ENCODE measurements at places on chromosomes 5 and 9.
A peak's percentile ranks its signal among the peaks of the same experiment; 100 is the strongest.

- DNase-seq, result no peak
Measured at GRCh38 chr5:3886524-3887451, 291.2 kb downstream of the IRX1 start.

DNA sequence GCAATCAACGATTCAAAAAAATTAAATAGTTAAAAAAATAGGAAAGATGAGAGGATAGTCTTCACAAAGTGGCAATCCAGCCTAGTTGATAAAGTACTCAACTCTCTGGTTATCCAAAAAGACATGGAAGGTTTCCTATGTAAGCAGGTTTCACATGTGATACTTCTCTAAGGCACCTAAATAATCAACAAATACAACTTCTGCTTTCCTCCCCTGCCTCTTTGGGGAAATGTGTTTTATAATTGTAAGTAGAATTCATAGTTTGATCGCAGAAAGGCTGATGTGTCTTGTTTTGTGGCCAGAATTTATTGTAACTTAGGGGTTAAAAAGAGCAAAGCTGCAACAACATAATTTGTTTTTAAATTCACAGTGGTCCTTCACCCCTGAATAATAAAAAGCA is 855.5 kb upstream of the DMAC1 start:
- no peak for DNase-seq

- no peak for DNase-seq
Measured at GRCh38 chr9:136657974-136658848, 4.5 kb upstream of the EGFL7 start.

- no peak for DNase-seq
Measured at GRCh38 chr9:104972242-104972866, 44.4 kb upstream of the ABCA1 start.

DNA sequence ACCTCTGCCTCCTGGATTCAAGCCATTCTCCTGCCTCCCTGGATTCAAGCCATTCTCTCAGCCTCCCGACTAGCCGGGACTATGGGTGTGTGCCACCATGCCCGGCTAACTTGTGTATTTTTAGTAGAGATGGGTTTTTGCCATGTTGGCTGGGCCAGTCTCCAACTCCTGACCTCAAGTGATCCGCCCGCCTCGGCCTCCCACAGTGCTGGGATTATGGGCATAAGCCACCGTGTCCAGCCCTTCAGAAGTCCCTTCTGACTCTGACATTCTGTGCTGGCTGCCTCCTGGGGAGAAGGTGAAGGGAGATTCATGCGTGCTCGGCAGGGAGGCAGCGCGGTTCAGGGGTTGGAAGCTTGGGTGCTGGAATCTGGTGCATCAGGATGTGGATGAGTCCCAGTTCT is 28.8 kb downstream of the PRRX2 start:
- no peak for DNase-seq

- peak; percentile 36 for DNase-seq
Measured at GRCh38 chr5:157607371-157608161, 32.0 kb upstream of the ADAM19 start.

DNA sequence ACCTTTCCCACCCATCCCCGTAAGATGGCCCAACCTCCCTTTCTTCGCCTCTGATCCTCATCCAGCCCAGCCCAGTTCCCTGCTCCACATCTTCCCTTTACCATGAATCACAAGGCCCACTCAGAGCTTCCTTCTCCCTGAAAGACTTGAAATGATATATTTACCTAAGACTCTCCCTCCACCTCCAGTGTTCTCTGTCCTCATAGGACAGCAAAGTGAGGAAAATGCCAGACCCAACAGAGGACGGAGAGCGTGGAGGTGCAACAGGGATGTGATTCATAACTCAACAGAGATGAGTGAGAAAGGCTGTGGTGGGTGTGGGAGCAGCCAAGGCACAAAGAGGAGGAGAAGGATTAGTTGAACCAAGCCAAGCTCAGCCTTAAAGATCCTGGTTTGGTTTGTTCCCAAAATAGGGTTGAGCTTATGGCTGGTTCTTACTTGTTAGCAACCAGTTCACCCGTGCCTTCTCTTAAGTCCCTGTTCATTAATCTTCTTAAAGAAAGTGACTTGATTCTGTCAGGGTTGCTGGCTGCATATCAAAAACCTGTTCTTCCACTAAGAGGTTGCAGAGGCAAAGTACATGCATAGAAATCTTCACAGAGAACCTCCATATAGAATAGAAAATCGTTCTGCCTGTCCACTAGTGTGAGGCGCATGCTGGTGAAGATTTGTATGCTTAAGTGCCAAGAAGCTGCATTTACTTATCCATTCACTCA is 183.2 kb downstream of the ACTL7B start:
- no peak for DNase-seq

- DNase-seq, result no peak
Measured at GRCh38 chr5:180600554-180601041, 9.3 kb upstream of the SCGB3A1 start.

DNA sequence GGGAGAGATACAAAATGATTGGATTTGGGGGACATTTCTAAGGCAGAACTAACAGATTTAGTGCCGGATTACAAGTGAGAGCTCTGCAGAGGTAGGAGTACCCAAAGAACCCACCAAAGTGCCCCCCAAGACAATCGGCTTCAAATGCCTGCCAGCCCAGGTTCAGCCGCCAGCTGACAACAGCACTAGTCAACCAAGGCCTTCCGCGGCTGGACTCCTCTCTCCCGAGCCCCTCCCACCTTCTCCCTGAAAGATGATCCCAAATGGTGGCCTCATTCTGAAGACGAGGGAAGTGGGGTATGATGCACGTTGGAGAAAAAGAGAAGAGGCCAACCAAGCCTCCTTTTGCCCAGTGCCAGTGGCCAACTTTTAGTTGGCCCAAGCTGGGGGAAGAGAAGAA is 210.4 kb upstream of the SLC30A5 start:
- no peak for DNase-seq

- no peak for DNase-seq
Measured at GRCh38 chr9:76045221-76045620, 154.7 kb downstream of the PCSK5 start.

DNA sequence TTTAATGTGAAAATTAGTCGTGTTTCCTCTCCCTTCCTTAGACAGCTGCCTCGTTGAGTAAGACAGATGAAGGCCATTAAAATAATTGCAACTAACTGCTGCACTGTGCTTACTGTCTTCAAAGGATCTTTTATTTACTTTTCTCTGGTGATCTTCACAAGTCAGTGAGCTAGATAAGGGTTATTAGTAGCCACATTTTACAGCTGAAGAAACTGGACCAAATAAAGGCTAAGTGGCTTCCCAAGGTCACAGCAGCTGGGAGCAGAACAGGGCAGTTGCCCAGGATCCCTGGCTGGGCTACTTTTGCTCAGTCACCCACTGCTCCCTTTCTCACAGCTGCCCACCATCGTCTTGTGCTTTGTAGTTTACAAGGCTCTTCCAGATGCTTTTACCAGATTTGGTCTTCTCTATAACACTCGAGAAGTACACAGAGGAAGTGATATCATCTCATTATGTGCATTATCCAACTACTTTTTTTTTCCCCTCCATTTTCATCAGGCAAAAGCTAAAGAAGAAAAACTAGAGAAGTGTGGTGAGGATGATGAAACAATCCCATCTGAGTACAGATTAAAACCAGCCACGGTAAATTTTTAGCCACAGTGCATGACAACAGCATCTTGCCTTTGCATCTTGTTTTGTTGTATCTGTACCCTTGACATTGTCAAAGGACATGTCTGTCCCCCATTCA is 61.8 kb downstream of the ERAP1 start:
- DNase-seq, result no peak

GRCh38 chr5:28648108-28648507 is 1609.7 kb upstream of the CDH9 start:
- no peak for DNase-seq

- no peak for DNase-seq
Measured at GRCh38 chr9:31140316-31140715, 1244.1 kb upstream of the ACO1 start.

GRCh38 chr5:59380350-59380951 is 513.1 kb downstream of the PDE4D start:
- no peak for DNase-seq

DNA sequence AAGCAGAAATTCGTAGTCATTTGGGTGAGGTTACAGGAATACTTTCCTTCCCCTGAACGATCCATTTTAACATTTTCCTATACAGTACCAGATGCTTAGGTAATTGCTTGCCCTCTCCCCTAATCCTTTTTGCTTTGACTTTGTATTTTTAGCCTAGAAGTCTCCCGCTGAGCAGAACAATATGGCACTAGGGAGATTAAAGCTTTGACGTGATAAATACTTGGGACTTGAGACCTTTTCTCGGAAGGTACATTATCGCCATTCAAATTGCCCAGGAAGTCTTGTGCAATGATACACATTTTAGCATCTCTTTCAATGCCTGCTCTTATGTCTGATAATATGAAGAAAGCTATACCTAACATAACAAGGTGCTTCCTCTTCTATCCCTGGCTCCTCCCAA is 22.9 kb upstream of the SPATA31C2 start:
- no peak for DNase-seq

DNA sequence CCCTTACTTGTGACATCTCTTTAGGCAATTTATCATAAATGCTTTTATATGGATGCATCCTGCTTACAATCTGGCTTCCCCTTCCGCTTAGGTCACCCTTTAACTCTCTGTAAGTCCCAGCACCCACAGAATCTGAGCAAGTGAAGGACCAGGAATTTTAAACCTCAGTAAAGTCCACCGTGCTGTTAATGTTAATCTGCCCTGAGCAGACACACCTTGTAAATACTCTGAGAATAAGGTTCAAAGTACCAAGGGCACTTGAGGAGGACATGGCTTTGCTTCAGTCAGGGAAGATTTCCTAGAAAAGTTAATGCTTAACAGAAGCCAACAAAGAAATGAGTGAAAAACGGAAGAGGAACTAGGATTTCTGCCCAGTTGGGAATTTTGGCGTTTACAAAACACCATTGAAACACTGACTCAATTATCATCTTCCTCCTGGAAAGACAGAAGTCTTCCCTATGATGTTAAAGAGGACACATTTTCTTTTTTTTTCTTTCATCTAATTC is 26.4 kb upstream of the TTC39B start:
- DNase-seq, result no peak

- DNase-seq, result no peak
Measured at GRCh38 chr9:22288661-22289060, 158.0 kb upstream of the DMRTA1 start.

GRCh38 chr5:97629276-97629675 is 446.2 kb upstream of the RIOK2 start:
- DNase-seq, result no peak

DNA sequence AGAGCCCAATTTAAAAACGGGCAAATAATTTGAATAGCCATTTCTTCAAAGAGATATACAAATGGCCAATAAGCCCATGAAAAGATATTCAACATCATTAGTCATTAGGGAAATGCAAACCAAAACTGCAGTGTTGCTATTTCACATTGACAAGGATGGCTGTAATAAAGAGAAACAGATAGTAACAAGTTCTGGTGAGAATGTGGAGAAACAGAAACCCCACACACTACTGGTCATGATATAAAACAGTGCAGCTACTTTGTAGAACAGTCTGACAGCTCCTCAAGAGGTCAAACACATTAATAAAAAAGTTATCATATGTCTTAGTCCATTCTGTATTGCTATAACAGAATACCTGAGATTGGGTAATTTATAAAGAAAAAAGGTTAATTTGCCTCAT is 237.0 kb upstream of the GRAMD2B start:
- no peak for DNase-seq

- DNase-seq, result no peak
Measured at GRCh38 chr9:95268681-95269080, 48.8 kb downstream of the FANCC start.

GRCh38 chr5:153678617-153679329 is 188.3 kb downstream of the GRIA1 start:
- DNase-seq, result no peak

GRCh38 chr9:130694205-130694604 is 625 bp downstream of the EXOSC2 start:
- DNase-seq, result no peak

All from stimulated activated CD4-positive, alpha-beta T cell treated with anti-CD3 and anti-CD28 coated beads, Interleukin-1b, Interleukin-23, amount 100 ng/mL, for 4 hours (primary cell).